Activated CD4-positive, alpha-beta T cell treated with anti-CD3 and anti-CD28 coated beads, Interleukin-2, amount 50 U/mL, for 1 hour (primary cell): ENCODE measurements at places on chromosomes 1 and 21.

DNA sequence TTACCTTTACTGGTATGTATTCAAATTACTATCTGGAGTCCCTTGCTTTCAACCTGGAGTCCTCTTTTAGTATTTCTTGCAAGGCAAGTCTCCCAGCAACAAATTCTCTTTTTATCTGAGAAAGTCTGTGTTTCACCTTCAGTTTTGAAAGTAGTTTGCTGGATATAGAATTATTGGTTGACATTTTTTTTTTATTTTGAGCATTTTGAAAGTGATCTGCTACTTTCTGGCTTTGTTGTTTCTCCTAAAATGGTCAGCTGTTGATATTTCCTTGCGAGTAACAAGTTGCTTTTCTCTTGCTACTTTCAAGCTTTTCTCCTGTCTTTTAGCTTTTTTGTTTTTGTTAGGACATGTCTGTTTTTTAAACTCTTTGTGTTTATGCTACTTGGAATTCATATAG is 126.1 kb downstream of the TRIM33 start:
- no peak for DNase-seq

- DNase-seq = no peak
Measured at GRCh38 chr1:43229826-43230780, 39.7 kb upstream of the TMEM125 start.

GRCh38 chr1:41662765-41663437 is 178.4 kb upstream of the EDN2 start:
- DNase-seq = no peak

GRCh38 chr1:35557118-35557610 is at the start of gene KIAA0319L:
Gene KIAA0319L, minus strand, starts transcription at chr1:35557403. Its CDS starts 2,912 bp downstream, at chr1:35554491.
- DNase-seq = no peak
